Upper lobe of left lung (tissue), 6 donors: ENCODE measurements at places on chromosomes 16 and 17.

GRCh38 chr16:72838951-72839350 lies 209.0 kb downstream of the ZFHX3 start:
- no peak for DNase-seq

DNA sequence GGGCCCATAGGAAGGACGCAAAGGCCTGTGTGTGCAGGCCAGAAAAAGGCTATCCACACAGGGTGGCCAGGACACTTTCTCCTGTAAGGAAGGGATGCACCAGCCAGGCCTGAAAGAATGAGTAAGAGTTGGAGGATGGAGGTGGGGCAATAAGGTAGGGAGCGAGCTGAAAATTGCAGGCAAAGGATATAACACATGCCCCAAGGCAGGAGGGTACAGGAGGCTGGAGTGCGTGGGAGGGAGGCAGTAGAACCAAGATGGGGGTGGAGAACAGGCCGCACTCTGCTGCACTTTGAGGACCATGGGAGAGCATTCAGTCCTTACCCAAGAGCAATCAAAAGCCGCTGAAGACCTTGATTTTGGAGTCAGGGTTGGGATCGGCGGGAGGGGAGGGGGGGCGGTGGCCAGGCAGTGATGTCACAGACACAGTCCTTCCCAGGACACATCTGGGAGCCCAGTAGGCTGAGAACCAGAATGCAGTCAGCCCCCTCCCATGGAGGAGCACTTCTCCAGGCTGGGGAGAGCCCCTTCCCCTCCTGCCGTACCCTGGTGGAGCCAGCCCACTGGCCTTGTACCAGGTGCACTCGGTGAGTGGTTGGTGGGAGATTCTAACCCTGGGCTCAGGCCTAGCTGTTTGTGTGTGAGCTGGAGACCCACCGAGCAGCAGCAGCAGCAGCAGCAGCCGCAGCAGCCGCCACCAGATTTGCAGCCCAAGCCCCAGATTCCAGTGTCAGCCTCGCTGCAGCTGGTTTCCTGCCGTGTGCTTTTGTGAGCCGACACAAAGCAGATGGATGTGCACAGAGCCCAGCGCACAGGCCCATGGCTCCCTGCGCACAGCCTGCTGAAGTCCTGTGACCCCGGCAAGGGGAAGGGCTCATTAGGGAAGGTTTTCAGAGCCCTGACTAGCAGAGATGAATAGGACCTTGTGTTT lies 17.5 kb downstream of the ANKRD40 start:
- no peak for DNase-seq

DNA sequence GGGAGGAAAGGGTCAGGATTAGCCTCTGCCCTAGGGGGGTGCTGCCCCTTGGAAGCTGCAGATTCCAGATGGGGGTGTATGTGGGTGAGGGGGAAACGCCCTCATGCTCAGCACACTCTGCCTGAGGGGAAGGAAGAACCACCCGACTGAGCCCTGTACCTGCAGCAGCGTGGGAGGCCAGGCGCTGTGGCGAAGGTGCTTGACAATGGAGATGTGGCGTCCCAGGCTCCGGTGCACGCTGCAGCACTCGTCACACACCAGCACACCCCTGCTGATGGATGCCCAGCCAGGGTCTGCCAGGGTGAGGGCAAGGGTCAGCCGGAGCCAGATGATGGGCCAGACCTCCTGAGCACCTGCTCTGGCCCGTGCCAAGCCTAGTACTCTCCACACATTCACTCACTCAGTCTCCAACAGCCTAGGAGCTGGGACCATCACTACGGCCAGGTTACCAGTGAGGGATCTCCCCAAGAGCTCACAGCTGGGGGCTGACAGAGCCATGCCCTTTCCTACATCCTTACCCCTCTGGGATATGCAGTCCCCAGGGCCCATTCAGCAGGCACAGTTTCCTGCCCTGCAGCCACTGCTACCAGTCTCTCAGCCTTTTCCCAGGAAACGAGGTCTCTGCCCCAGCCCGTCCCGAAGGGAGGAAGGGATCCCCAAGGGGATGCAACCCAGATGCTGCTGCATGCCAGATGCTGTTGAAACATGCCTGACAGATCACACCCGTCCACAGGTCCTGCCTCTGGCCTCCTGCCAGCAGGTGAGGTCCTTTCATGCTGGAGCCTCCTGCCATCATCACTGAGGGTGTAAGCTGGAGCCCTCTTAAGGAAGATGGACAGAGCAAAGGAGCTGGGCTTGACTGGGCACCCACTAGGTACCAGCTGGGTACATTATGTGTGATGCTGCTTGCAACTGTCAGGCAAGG lies 5.9 kb downstream of the GIT1 start:
- no peak for DNase-seq

DNA sequence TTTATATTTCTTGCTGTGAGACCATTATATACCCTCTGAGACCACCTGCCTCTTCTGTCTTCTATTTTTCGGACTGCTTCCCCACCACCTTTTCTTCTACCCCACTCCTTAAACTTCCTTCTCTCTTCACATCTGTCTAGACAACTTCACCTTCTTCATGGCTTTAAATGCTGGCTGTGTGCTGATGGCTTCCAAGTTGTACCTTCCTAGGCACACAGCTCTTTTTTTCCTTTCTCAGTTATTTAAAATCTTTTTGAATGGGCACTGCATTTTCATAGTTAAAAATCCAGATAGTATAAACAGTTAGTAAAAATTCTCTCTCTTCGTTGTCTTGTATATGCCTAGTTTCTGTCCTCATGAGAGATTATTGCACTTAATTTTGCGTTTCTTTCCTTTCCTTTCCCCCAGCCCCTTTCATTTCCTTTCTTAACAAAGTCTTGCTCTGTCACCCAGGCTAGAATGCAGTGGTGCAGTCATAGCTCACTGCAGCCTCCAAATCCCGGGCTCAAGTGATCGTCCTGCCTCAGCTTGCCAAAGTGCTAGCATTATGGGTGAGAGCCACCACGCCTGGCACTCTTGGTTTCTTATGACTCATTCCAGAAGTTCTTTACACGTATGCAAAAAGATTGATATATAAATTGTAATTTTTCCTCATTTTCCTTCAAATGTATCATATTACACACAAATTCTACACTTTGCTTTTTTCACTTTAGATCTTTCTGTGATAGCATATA lies 114.3 kb downstream of the NPIPB5 start:
- no peak for DNase-seq

DNA sequence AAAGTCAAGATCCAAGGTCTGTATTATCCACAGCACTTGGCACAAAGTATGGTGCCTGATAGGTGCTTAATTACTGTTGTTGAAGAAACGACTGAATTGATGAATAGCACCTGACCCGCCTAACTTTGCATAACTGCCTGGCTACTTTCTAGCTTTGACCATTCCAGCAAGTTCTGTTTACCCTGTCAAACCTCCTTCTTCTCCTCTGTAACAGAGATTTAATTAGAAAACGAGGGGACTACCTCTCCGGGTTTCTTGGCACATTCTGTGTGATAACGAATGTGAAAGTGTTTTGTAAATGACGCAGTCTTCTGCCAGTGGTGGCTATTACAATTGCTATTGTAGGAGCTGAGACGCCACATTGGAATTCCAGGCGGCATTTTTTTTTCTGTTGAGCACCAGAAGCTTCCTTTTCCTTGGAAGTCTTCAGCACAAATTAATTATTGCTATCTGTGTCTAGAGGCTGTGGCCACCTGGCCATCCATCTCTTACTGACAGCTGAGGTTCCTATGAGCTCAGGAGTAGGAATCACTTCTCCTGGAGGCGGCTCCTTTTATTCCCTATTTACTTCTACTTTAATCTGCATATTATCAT lies 522.9 kb downstream of the HS3ST4 start:
- no peak for DNase-seq

DNA sequence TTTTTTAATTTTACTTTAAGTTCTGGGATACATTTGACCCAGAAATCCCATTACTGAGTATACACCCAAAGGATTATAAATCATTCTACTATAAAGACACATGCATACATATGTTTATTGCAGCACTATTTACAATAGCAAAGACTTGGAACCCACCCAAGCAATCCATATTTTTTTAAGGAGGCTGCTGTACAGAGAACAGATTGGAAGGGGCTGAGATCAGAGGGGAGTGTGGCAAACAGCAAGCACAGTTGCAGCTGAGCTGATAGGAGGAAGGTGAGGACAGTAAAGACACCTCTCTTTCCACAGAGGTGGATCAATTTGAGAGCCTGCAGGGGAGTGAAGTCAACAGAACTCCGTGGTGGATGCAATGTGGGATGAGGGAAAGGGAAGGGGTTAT lies 10.2 kb upstream of the TMEM238L start:
- no peak for DNase-seq

GRCh38 chr16:80189476-80190175 lies 351.2 kb upstream of the DYNLRB2 start:
- DNase-seq = no peak

GRCh38 chr17:9577373-9577709 lies 899 bp downstream of the CFAP52 start:
- DNase-seq = no peak

DNA sequence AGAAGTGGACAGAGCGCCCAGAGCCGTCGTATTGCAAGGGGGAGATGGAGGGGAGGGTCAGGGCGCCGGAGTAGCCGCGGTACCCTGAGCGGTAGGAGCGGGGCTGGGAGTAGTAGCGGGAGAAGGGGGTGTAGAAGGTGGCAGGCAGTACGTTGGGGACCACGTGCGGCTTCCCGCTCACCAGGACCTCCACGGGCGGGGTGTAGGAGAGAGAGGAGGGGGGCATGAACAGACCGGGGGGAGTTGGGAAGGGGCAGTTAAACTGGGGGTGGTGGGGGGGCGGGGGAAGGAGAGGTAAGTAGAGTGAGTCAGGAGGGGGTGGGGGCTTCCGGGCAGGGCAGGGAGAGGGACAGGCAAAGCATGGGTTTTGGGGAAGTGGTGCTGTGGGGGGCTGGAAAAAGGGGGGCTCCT lies 16.8 kb downstream of the ST6GALNAC2 start:
- DNase-seq = no peak

GRCh38 chr16:89297910-89298545 lies 80.5 kb downstream of the ZNF778 start:
- no peak for DNase-seq

- no peak for DNase-seq
Observed at GRCh38 chr16:84953190-84953746, 58.1 kb downstream of the ZDHHC7 start.

GRCh38 chr16:66278604-66279262 lies 87.8 kb upstream of the CDH5 start:
- peak; percentile 58 for DNase-seq

DNA sequence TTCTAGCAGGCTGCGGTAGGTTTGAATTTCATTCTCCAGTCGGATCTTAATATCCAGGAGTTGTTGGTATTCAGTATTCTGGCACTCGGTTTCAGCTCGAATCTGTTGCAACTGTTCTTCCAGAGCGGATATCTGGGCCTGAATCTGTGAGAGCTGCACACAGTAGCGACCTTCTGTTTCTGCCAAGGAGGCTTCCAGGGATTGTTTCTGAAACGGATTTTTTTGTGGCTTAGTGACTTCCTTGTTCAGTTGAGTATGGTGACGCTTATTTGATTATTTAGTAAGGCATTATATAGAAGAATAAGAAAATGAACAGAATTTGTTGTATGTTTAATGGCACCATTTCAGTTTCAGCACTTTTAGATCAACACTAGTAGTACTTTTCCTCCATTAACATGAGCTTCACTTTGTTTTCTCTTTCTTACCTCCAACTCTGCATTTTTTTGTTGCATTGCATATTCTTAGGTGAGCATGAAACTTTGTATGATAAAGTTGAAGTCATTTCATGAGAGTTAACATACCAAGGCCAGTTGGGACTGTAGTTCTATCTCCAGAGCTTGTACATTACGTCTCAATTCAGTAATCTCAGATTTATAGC lies 2.8 kb downstream of the KRT10 start:
- no peak for DNase-seq

DNA sequence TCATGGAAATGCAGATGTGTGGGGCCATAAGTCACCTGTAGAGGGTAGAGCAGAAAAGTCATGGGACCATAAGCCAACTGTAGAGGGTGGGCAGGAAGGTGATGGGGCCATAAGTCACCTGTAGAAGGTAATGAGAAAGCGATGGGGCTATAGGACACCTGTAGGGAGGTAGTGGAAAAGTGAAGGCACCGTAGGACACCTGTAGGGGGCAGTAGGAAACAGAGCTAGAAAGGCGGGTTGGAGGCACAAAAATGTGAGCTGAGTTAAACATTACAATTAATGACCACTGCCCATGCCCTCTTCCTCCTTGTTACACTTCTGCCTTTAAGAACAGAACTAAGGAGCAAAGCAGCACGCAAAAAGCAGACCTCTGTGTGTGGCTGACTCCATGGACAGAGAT lies 150.1 kb downstream of the SHISA6 start:
- DNase-seq = peak; percentile 24

- DNase-seq = no peak
Observed at GRCh38 chr17:76036497-76037261, 9.6 kb upstream of the EVPL start.

DNA sequence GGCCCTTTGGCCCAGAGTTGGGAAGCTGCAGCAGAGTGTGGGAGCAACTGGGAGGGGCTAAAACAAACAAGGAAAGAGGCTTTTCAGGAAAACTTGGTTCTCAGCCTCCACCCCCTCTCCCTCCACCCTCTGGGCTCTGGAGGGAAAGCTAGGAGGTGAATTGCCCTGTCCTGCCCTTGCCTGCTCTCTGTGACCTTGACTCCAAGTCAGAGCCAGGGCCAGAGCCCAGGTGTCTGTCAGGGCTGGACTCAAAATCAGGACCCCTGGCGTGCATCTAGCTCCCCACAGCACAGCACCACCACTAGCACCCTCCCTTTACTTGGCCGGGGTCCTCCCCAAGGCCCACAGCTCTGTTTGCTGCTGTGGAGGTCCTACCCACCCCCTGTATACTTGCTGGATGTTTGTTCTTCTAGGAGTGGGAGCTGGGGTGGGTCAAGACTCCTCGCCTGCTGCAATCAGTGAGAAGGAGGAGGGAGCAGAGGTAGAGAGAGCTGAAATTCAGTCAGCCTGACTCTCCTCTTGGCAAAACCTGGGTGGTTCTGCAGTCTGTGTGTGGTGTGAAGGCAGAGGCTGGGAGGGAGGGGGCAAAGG lies 2.8 kb upstream of the NR1D1 start:
- no peak for DNase-seq

GRCh38 chr16:3829631-3830536 lies 50.6 kb downstream of the CREBBP start:
- no peak for DNase-seq

GRCh38 chr17:56593646-56594319 lies at the start of gene NOG:
Gene NOG, plus strand, starts transcription at chr17:56593699. Its CDS starts 525 bp downstream, at chr17:56594224.
- peak; percentile 50 for DNase-seq

GRCh38 chr17:48571024-48571818 lies 6.9 kb downstream of the HOXB4 start:
- DNase-seq = no peak
